Uterus (tissue), 4 donors: ENCODE measurements at places on chromosomes 12 and 14. TPM values are rescaled to one million over a fixed set of nuclear protein-coding genes. Genes with fewer than 3 reads are reported as not detected.

DNA sequence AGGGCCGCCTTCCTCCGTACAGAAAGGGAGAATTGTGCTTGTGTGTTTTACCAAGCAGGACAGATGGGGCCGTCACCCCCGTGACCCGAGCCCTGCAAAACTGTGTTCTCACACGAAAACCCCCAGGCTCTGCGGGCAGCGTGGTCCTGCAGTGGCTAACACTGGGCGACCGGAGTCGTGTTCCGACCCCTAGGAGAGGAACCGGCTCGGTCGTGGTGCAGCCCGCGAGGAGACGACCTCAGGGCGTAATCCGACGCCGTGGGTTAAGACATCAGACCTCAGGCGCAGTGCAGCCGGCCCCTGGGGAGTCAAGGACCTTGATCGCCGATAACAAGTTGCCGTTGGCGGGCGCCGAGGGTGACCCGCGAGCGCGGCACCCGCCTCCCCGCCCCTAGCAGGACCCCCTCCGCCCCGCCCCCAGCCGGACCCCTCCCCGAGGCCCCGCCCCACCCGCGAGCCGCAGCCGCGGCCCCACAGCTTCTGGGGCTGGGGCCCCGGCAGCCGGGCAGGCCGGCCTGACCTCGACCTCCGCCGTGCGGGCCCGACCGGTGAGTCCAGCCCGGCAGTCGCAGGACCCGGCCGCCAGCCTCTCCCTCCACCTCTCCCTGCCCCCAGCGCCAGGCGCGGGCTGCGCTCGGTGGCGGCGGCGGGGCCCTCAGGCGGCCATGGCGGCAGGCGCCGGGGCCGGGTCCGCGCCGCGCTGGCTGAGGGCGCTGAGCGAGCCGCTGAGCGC is at the start of gene CHPT1:
TSS of gene CHPT1 (plus strand) at position 444 of the 733 bp plus-strand sequence. CDS start at position 666, 222 bp downstream.
- DNase-seq, result peak; percentile 59

GRCh38 chr12:55908726-55909512 is 18.8 kb downstream of the PYM1 start:
- DNase-seq, result no peak

The KLHDC1 gene
- 28.7 TPM for total RNA-seq

- no peak for DNase-seq
These were observed 3.1 kb downstream of the GARIN2 start for GRCh38 chr14:67192366-67192765.

The MYF6 gene
- not detected for total RNA-seq

The LBHD2 gene
- total RNA-seq, result not detected

DNA sequence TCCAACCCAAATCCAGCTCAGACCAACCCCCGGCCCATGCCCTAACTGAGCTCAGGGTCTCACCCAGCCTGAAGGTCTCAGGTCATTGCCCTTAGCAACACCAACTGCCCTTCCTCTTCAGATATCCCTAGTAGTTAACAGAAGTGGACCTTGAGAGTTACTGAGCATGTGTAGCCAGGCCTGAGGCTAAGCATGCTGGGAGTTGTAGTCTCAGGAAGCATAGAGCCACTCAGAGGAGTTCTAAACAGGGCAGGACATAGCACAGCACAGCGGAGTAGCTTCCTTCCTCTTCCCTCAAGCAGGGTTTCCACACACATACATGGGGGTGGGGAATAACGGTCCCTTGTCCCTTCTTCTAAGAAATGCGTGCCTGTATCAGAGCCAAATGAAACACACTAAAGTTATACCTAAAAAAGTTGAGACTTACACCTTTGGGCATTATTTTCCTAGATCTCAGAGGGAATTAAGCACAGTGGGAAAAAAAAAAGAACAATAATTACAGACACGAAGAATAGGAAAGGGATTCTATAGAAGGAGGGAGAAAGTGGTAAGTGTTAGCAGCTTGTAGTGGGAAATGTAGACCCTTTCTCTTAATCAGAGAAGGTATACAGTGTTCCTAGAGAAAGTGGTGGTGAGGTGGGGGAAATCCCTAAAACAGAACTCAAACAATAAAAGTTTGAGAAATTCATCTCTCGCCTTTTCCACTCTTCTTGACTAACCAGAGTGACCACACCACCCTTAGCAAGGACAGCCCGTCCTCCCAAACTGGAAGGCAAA is 4.4 kb downstream of the KMT2D start:
- peak; percentile 51 for DNase-seq

GRCh38 chr14:32430326-32430725 is 101.2 kb downstream of the AKAP6 start:
- no peak for DNase-seq

The NKX2-1 gene
- total RNA-seq, result not detected

The RNU4-1 gene
- total RNA-seq, result 2,308 TPM

GRCh38 chr14:21307637-21308036 is 27.8 kb downstream of the RPGRIP1 start:
- DNase-seq, result no peak

GRCh38 chr12:39587225-39587624 is 32.4 kb downstream of the ABCD2 start:
- DNase-seq, result no peak

The TMEM179 gene
- total RNA-seq, result not detected

The TEX52 gene
- not detected for total RNA-seq

The RDH11 gene
- 28.9 TPM for total RNA-seq

DNA sequence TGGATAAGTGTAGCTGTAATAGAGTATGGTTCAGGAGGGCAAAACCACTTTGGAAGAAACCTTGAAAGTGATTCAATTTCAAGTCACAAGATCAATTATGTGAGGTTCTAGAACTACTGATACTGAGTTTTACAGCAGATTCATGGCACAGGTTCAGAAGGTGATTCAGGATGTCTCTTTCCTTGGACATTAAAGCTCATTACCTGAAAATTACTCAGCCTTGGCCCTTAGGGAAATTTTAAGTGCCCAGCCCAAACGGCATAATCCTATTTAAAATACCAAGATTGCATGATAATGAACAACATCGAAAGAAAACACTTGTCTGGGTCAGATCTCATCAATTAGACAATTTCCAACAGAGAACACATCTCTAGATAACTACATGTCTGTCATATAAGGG is 70.2 kb upstream of the SLC38A2 start:
- no peak for DNase-seq

DNA sequence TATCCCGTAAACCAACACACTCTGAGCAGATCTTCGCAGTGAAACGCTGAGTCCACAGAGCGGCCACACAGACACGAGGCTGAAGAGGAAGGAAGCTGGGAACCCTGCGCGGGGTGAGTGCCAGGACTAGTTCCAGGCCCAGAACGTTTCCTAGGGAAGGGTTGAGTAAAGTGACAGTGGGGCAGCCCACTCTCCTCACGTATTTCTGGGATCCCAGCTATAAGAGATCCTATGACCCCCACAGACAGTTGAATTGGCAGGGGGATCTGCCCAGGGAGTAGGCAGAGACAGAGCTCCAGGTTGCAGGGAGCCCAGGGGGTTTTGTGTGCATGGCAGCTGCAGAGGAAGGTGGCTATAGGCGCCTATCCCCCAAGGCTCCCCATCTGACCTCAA is 51.1 kb downstream of the GTF2A1 start:
- DNase-seq, result peak; percentile 49

- DNase-seq, result no peak
These were observed 22.8 kb upstream of the OASL start for GRCh38 chr12:121061831-121062230.

DNA sequence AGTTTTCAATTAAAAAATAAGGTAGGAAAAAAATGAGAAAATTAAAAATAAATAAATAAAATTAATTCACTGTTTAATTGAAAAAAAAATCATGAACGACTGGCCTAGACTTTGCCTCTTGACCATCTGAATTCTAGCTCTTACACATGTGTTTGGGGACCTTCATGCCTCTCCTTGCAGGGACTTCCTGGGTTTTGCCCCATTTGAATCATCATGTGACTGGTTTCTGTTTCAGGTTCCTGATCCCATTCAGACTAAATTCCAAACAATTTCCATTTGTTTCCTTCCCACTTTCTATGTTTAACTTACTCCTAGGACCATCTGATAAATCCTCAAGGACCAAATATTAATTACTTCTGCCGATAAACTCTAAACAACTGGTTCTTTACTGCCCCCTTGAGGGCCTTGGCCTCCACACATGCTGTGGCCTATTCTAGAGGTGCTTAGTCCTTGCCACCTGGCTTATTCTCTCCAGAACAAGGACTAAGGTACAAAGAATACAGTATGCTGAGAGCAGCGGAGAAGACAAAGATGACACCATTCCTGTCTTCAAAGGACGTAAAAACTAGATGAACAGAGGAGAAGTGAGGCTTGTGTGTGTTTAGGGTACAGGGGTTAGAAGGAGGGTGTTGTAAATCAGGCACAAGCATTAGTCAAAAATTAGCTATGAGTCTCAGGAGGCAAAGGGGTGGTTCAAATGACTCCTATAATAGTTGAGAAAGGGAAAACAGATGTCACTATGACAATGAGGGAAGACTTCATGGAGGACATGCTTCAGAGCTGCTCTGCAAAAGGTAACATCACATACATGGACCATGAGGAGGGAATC is 125.8 kb upstream of the AVPR1A start:
- no peak for DNase-seq

DNA sequence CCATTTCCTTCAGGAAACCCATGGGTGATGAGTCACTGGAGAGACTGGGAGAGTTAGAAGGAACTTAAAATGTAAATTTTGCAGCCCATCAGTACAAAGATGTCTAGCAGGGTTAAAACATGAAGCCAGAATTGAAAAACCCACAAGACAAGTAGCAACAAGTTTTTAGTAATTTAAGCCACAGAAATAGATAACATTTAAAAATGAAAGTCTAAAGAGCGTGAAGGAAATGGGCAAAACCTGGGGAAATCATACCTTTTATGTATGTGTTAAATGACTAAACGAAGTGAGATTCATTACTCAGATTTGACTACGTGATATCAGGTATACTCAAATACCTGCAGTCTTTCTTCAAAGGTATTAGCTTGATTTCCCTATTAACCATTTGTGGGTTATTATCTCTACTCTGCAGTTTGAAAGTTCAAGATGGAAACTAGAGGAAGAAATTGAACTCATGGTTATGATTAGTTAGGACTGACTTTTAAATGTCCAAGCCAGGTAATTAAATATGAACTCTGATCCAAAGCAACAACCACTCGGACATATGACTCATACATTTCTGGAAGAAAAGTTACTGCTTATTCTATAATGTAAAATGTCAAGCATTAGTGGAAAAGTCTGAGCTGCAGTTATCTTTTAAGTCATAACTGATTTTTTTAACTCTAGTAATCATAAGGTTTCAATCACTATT is 84.1 kb downstream of the ITPR2 start:
- no peak for DNase-seq

GRCh38 chr12:55891310-55891709 is 36.4 kb downstream of the PYM1 start:
- DNase-seq, result no peak

DNA sequence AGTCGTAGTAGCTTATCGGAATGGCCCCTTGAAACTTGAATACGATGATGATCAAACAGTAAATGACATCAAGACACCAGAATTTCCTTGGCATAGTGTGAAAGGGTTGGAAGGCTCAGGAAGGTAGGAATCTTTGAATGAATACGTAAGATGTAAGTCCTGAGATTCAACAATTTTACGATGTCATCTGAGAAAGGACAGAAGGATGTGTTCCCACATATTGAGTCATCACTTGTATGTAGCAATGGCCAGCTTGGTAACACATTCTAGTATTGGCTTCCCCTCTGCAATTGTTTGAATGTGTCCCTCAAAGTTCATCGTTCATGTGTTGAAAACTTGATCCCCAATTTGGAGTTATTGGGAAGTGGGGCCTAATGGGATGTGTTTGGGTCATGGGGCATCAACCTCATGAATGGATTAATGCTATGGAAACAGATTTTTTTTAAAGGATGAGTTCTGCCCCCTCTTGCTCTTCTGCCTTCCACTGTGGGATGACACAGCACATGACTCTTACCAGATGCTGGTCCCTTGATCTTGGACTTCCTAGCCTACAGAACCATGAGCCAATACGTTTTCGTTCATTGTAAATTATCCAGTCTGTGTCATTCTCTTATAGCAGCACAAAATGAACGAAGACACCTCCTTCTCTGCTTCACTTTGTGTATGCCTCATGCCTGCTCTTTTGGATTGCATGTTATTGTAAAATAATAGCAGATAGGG is 284.6 kb downstream of the BCAT1 start:
- no peak for DNase-seq

DNA sequence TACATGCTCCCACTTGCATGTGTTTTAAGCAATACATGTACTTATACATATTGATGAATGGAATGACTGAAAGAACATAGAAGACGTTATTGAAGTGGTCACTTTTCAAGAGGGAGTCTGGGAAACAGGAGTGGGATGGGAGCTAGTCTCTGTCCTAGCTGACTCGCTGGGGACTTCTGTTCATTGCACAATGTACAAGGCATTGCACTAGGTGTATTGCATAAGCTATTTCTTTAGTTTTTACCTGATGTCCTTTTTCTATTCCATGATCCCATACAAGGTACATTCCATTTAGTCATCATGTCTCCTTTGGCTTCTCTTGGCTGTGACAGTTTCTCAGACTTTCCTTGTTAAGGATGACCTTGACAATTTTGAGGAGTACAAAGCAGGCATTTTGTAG is 4.0 kb upstream of the MYO1H start:
- no peak for DNase-seq

The KRT79 gene
- not detected for total RNA-seq

- DNase-seq, result peak; percentile 79
These were observed 11.1 kb downstream of the GPR84 start for GRCh38 chr12:54352891-54353874.

The NEMP1 gene
- total RNA-seq, result 2.0 TPM

DNA sequence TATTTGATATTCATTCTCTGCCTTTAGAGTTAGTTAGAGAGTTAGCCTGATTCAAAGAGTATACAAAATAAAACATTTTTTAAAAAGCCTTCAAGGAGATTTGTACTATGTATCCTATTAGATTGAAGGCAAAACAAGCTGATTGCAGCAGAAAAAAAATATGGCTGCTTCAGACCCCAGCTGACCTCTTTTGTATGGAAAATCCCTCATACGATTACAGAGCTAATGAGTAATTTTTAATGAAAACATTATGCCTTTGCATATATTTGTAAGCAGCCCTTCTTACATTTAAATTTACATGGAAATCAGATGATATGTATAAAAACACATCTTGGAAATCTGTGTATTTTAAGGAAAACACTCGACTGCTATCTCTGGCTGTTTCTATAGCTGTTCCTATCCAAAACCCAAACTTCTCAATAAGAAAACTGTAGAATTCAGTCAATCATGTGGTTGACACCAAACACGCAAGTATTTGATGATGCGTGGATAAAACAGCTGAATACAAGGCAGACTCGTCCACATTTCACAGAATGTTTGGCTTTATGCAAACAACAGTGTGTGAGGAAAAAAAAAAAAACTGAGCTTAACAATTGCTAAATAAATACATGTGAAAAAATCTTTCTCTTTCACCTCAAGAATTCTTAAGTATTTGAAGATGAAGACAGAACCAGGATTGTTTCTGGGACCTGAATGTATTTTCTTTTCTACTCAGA is 275.3 kb downstream of the EGLN3 start:
- no peak for DNase-seq

The RNF31 gene
- 89.2 TPM for total RNA-seq

DNA sequence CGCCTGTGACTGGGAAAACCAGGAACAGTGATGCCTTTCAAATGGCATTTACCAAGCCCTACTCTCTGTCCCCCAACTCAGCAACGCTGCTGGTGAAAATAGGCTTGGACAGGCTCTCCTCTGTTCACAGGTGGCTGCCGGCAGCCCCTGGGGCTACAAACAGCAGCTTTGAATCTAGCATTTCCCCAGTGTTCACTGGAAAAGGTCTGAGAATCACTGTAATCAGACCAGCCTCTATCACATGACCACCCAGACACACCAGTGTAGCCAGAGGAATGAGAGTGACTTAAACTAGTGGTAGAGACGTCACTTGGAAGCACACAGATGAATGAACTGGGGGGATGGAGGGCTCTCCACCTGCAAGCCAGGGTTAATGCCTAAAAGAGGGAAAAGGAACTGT is 151.8 kb downstream of the FOXN3 start:
- DNase-seq, result no peak
